ENCODE measurements at places on chromosomes 2 and 18.

GRCh38 chr2:15038366-15039364 is 406.1 kb downstream of the LRATD1 start:
- DNase-seq, result no peak

DNA sequence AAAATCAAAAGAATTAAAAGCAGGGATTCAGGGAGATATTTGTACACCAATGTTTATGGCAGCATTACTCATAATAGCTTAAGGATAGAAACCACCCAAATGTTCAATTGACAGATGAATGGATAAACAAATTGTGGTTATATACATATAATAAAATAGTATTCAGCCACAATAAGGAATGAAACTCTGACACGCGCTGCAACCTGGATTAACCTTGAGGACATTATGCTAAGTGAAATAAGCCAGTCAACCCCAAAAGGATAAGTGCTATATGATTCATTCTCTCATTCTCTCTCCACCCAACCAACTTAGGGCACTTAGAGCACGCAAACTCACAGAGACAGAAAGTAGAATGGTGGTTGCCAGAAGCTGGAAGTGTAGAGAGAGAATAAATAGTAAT is 216.8 kb upstream of the SLC14A2 start:
- no peak for DNase-seq

DNA sequence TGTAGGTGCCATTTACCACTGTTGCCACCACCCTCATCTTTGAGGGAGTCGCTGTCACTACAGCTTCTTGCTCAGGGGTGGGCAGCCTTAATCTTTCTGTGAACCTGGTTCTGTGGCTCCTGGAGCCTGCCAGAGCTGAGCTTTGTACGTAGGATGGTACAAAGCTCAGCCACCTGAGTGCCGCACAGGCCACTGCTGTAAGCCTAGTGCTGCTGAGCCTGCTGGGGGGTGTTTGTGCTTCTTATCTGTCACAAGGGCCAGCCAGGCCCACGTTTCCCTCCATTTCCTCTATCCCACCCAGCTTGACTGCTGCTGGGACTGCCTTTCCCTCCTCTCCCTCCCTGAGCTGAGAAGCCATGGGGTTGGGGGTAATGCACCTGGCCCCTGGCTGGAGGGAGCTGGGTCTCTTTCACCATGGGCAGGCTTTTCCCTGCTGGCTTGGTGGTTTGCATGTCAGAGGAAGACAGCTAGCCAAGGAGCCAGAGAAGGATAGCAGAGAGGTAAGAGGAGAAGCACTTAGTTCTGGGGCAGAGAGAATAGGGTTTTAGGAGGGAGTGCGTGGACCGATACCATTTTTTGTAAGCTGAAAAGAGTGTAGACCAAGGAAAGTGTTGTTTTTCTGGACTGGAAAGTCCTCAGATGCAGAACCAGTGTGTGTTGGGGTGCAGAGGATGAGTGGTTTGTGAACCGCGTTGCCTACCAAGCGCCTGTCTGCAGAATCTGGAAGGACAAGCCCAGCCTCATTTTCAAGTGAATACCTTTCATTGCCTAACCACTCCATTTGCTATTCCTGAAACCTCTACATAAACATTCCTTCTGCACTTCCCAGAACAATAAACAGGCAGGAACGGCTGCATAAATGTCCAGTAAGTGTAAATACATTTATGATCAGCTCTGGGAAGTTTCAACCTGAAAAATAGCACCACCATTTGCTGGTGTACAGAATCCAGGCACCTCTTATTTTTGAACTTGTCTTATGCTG is 45.1 kb upstream of the FHL2 start:
- DNase-seq, result no peak

GRCh38 chr2:86791573-86791972 is 860 bp upstream of the CD8A start:
- no peak for DNase-seq

GRCh38 chr2:54672590-54673456 is 50.6 kb upstream of the EML6 start:
- no peak for DNase-seq

DNA sequence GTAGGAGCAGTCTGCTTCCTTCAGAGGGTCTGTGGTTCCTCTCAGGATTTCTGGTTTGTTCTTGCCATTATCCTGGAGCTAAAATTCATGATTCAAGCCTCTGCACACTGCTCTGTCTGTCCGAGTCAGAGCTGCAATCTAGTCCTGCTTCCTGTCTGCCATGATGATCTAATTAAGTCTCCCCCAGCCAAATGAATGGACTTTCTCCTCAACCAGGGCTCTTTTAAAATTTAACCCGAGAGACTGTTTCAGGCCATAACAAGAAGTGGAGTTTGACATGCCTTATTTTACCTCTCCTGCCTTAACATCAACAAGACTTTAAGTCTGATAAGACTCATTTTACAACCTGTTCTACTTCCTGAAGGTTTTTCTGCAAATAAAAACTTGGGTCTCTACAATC is 1009.6 kb upstream of the DDX18 start:
- no peak for DNase-seq

DNA sequence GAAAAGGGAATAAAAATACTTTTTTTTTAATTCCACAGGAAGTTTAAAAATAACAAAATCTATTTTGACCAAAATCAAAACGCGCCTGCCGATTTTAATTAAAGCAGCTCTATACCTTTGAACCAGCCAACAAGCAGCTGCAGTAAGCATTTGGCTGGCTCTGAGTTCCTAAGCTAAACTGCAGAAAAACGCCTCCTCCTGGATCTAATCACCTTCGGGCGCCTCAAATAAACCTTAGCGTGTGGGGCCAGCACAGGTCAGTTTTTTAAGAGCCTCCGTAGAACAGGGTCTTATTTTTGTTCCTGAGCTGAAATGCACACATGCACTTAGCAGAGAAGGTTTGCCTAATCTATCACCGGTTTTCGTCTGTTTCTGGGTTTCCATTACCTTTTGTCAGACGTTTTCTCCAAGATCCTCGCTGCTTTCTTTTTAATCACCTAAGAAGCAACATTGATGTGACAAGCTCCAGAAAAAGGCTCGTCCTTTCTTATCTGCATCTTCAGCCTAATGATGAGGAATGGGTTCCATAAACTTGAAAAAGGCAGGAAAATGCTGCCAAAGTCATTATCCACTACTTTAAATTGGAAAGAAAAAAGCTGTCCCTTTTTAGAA is 64.7 kb upstream of the HNRNPA3 start:
- DNase-seq, result no peak

DNA sequence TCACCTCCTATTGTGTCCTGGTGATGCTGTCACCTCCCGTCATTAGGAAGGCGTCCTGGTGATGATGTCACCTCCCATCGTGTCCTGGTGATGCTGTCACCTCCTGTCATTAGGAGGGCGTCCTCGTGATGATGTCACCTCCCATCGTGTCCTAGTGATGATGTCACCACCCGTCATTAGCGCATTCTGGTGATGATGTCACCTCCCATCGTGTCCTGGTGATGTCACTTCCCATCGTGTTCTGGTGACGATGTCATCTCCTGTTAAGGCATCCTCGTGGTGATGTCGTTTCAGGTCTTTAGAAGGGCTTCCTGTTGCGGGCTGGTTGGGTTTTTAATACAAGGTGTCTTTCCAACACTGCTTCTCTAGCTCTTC is 40.7 kb downstream of the CTDP1 start:
- DNase-seq, result no peak

DNA sequence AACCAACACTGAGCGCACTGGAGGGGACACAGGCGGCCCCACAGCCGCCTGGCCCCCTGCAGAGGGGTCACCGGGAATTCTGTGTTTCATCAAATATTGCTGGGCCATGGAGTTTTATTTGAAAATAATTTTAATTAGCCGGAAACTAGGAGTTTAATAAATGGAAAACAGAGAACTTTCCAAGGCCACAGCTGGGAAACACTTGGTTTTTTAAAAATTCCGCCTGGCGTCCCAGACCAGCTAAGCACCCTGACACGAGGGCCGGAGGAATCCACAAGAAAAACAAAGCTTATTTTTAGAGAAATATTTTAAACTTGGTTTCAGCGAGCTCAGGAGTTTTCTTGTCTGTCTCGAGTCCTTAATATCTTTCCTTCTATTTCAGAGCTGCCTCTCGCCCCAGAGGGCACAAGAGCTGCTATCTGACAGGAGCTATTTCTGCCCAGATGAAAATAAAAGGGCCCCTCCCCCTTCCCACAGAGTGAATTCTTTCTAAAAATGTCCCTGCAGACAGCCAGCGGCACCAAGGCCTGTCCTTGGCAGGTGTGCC is 8.2 kb downstream of the ZFP36L2 start:
- DNase-seq, result no peak

DNA sequence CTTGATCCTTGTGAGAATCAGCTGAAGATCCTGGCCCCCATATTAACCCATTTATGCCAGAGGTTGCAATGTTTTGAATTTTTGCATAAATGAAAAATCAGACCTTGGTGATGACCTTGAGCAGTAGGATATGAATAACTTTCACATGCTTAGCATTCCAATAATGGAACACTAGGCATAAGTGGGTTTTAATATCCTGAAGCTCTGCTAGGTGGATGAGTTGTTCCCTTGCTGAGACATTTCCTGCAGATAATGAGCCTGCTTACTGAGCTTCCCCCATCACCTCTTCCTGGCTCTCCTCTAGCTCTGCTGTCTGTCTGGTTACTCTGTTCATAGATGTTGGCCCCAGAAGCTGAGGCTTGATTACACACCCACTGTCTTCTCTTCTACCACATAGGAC is 25.5 kb upstream of the SEC11C start:
- DNase-seq, result no peak

GRCh38 chr18:32219431-32220018 is 29.7 kb downstream of the MEP1B start:
- DNase-seq, result no peak

DNA sequence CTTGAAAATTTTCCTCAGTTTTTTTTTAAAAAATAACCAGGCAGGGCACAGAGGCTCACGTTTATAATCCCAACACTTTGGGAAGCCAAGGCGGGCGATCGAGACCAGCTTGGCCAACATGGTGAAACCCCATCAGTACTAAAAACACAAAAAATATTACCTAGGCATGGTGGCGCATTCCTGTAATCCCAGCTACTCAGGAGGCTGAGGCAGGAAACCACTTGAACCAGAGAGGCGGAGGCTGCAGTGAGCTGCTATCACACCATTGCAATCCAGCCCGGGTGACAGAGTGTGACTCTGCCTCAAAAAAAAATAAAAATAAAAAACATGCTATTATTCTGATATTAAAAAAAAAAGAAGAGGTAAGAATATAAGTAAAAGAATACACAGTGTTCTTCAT is 191.0 kb downstream of the ZEB2 start:
- no peak for DNase-seq

- DNase-seq, result no peak
These were observed 52.5 kb downstream of the TIMM21 start for GRCh38 chr18:74200780-74201179.

GRCh38 chr2:29226375-29226774 is 111.2 kb downstream of the CLIP4 start:
- DNase-seq, result no peak

- peak; percentile 49 for DNase-seq
These were observed 50.3 kb upstream of the FOSL2 start for GRCh38 chr2:28342081-28342967.

DNA sequence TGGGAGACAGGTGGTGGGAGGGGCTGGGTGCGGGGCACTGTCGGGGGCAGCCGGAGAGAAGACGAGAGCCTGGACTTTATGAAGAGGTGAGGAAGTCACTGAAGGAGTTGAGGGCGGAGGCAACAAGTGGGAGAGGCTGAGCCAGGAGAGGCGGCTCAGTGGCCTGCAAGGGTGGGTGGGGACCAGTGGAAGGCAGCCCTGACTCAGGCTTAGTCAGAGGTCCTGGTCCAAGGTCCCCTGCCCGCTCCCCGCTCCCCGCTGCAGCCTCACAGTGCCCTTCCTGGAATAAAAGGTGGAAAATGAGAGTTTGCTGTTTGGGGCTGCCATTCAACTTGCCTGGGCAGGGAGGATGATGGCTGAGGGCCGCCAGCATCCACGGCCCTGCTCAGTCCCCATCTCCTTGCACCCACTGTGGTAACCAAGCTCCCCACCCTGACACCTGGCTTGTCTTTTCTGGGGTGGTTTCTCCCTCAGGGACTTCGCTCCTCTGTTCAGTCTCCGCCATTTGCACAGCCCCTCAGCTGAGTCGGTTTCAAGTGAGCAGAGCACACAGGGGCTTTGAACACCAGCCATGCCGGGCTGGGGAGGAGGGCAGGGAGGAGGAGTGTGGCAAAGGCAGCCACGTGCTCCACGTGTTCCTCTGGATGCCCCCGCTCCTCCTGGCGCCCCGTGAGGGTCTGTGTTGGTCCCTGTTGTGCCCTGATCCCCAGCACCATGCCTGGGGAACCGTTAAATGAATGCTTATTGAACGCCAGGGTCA is 13.7 kb upstream of the RALB start:
- peak; percentile 90 for DNase-seq

DNA sequence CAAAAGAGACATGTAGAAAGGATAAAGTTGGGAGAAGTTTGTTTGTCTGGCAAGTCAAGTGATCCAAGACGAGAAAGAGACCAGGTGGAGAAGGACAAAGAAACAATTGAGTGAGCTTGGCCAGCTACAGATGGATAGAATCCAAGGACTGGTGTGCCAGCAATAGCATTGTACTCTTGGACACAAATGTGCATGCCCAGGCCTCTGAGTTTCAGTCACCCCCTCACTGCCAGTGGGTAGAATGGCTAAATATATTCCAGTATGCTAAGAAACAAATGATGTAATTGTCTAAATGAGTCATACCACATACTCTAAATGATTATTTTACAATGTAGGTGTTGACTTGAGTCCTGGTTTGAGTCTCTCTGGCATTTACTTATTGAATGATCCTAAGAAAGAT is 881.3 kb downstream of the LRRTM4 start:
- DNase-seq, result no peak

- DNase-seq, result no peak
These were observed 23.3 kb downstream of the EDAR start for GRCh38 chr2:108965540-108966289.

DNA sequence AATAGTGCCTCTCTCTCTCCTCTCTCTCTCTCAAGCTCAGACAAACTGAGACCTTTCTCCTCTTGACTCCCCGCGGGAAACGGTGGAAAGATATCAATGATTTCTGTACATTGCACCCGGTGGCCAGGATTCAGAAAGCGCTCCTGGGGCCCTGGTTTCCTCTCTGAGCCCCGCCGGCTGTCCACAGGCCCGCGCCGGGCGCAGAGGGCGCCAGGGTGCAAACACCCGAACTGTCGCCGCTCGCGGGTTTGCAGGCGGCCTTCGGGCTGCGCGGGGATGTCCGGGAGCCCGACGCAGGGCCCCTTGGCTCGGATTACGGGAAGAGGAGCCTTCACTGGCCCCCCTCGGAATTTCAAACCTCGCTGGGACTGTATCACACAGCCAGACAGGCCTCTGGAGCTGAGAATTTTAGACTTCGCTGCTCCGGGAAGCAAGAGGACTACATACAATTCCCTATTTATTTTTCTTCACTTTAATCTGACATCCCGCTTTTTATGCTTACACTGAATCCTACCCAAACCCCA is 5.2 kb upstream of the EN1 start:
- no peak for DNase-seq

Measured in AG08395 (cell line).